ENCODE measurements at places on chromosomes 12 and 14. TPM values are rescaled to one million over a fixed set of nuclear protein-coding genes. Genes with fewer than 3 reads are reported as not detected.

Gene OTX2
- not detected for total RNA-seq

Gene BMAL2
- 3.2 TPM for total RNA-seq

Gene ANO2
- 34.6 TPM for total RNA-seq

Gene SRP54
- total RNA-seq: 38.3 TPM

Gene BHLHE41
- total RNA-seq: 21.0 TPM

Gene KRT6C
- total RNA-seq: not detected

Gene HCAR3
- total RNA-seq: 7.2 TPM

Gene SYNJ2BP
- total RNA-seq: 23.9 TPM

Gene TOMM20L
- not detected for total RNA-seq

Gene EXD2
- 27.5 TPM for total RNA-seq

Gene TBX3
- total RNA-seq: 16.5 TPM

Gene LRRC10
- total RNA-seq: not detected

Gene IQSEC3
- 8.1 TPM for total RNA-seq

Gene RD3L
- not detected for total RNA-seq

Gene FGF6
- not detected for total RNA-seq

Gene KLRC3
- not detected for total RNA-seq

Gene CRIP2
- 82.8 TPM for total RNA-seq

Gene SPTB
- 0.67 TPM for total RNA-seq

Gene CCER1
- not detected for total RNA-seq

Gene CD4
- total RNA-seq: 31.3 TPM

Gene TCL1B
- not detected for total RNA-seq

Gene GUCY2C
- not detected for total RNA-seq

Gene RBM19
- total RNA-seq: 30.4 TPM

Gene REC8
- total RNA-seq: 31.5 TPM

All from mesenteric fat pad (tissue), 1 donor.